Uterus (tissue), 4 donors: ENCODE measurements at places on chromosomes 6 and 20.

DNA sequence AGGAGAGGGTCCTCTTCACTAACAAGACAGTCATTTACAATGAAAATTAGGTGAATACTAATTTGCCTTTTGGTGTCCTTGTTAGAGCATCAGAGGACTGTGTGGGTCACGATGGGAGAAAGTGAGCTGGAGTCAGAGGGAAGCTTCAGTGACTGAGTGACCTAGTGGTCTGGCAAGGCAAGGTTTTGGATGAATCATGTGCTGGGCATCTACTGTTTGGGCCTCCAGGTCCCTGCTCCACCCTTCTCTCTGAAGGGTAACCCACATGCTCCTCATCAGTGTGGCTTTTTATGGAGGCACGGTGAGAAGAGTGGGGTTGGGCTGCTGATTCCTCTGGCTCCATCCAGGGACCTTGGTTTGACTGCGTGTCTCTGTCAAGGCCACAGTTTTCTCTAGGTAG, 60.5 kb upstream of the EXOC2 start:
- DNase-seq, result no peak

DNA sequence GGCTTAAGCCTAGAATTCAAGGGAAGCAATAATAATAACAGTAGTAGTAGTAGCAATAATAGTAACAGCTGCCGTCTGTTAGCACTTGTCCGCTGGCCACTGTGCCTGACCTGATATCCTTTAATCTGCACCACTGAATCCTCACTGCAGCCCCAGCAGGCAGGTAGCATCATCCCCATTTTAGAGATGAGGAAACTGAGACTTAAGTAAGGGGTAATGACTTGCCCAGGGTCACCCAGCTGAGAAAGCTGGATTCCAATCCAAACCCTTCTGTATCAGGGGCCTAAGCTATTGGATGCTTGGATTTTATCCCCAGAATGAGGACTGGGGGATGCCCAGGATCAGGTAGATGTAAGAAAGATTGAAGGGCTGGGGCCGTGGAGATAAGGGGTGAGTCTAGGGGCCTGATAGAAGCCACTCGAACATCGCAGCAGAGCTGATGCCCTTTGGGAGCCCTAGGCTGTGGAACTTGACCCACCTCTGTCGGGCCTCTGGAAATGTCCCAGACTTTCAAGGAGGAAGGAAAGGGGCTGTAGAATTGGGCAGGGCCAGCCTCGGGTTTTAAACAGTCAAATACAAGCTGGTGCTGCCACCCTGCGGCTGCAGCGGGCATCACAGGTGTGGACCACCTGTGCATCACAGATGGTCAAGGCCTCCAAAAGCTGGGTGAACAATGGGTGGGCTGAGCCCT, 102.1 kb upstream of the MYL9 start:
- DNase-seq, result peak; percentile 48

DNA sequence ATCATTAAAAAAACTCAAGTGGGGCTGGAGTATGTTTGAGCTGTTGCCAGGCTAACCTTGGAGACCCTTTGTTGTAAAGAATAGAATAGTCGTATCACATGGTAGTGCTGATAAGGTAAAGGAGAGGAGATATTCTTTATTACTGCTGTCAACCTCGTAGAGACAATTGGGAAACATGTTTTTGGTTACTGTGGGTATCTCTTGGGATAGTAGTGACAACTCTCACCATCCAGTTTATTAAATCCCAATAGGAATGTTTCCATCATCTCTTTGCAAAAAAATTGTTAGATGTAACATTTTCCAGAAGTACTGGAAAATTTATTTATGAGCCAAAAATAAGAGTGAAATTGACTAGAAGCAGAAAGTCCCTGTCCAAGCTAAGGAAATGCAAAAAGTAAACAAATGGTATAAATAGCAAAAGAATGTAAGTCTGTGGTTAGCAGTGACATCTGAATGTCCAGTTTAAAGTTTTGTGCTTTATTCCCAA, 829.3 kb upstream of the CITED2 start:
- DNase-seq, result no peak

- peak; percentile 46 for DNase-seq
Observed at GRCh38 chr6:35569011-35569461, 56.3 kb upstream of the TULP1 start.

DNA sequence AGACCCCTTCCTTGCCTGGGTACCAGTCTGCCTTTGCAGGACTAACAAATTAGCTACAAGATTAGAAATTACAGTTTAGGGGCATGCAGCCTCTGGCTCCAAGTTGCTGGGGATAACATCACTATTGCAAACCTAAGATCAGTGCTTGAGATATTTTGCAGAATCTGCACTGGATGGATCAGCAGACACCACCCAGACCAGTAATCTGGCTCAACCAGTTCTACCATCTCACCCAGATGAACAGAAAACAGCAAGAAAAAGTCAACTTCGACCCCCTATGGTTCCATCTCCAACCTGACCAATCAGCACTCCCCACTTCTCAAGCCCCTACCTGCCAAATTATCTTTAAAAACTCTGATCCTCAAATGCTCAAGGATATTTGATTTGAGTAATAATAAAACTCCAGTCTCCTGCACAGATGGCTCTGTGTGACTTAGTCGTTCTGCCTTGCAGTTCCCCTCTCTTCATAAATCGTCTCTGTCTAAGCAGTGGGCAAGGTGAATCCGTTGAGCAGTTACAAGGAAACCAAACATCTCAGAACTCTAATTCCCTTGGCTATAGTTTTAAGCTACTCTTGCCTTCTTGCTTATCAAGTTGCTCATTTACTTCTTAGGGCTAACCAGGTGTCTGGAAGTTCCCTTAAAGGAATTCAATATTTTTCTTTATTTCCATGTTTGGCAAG, 16.1 kb upstream of the LMBRD1 start:
- no peak for DNase-seq

GRCh38 chr20:23065266-23066201, 16.1 kb upstream of the THBD start:
- DNase-seq, result no peak

GRCh38 chr6:162856885-162857284, 129.1 kb downstream of the PACRG start:
- DNase-seq, result no peak

- no peak for DNase-seq
Observed at GRCh38 chr20:15895126-15895525, 678.1 kb downstream of the KIF16B start.

DNA sequence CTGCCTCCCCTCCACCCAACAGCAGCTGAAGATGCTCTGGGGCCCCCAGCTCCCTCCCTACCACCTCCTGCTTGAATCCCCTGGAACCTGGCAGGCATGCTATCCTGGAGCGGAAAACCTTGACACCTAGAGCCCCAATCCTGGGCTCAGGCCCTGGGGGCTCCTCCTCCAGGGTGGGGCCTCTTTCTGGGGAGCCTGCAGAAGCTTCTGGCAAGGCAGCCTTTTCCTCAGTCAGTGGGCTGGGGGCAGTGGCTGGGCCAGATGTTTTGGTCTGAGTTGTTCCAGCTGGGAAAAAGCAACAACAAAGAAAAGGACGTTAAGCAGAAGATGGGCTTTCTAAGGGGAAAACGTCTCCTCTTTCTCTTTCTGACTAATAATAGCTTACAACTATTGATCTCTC, 21.1 kb downstream of the KIAA1755 start:
- DNase-seq, result no peak

GRCh38 chr20:43293068-43293786, 103.5 kb upstream of the PTPRT start:
- DNase-seq, result no peak

GRCh38 chr20:11323816-11324215, 593.9 kb upstream of the BTBD3 start:
- DNase-seq, result no peak

DNA sequence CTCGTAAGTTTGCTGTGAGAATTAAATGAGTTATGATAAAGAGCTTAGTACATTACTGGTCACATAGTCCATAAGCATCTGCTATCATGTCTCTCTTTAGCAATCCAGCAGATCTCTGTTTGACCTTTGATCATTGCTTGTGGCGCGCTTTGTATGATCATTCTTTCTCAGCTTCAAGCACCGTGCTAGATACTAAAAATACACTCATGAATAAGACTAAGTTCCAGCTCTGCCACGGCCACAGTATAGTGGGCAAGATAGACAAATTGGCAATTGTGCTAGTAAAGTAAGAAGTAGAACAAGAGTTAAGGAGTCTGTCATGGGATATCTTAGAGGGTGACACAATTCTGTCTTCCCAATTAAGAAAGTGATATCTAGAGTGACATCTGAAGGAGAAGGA, 75.2 kb upstream of the ADGRF1 start:
- DNase-seq, result no peak

DNA sequence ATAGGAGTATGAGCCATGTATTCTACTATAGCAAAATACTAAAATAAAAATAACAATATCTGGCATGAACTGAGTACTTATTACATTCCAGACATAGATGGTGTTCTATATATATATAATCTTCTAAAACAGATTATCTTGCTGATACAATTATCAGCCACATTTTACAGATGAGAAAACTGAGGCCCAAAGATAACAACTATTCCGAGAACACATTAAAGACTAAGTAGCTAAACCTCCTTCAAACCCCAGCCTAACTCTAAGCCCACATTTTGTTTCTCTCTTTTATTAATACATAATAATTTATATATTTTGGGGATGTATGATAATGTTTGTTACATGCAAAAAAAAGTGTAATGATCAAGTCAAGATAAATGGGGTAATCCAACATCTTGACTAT, 98.7 kb upstream of the RUNX2 start:
- DNase-seq, result no peak

GRCh38 chr6:2230659-2231277, 14.6 kb downstream of the GMDS start:
- DNase-seq, result no peak

DNA sequence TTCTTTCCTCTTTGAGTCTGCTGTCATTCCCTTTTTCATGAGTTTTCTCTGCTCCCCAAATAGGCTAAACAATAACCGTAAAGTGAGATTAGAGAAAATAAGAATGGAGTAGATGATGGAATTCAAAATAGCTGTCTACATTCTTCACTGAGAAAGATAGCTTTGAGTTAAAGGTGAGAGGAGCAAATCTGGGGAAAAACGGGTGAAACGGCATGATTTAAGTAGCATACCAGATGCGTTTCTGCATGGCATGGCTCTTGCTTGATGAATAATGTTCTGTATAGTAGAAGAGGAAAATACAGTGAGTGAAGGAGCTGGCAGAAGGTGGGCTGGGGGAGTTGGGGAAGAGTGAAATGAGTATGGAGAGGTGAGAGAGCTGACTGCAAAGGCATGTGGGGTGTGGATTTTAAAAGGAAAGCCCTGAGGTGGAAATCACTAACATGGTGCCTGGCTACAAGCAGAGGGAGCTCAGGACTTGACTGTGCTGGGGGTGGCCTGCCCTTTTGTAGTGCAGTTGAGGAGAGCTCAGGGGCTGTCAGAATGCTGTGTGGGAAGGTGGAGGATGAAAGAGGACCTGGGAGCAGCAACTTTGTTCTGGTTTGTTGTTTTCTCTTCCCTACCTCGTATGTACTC, 8.8 kb downstream of the BICRAL start:
- DNase-seq, result no peak

- no peak for DNase-seq
Observed at GRCh38 chr6:151811081-151811480, 3.6 kb downstream of the ESR1 start.

DNA sequence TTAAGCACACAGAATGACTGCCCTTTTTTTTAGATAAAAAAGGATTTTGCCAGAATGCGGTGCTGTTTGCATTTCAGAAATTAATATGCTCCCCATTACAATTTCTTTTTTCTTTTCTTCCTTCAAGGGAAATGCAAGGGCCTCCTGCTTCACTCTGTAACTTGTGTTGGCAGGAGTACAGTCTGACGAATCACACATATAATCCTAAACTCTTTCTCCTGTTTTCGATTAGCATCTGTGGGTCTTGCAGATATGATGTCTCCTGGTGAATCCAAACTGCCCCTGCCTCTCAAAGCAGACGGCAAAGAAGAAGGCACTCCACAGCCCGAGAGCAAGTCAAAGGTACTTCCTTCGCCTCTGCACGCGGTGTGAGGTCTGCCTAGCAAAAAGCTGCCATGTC, 149.5 kb downstream of the TMEM242 start:
- DNase-seq, result no peak

DNA sequence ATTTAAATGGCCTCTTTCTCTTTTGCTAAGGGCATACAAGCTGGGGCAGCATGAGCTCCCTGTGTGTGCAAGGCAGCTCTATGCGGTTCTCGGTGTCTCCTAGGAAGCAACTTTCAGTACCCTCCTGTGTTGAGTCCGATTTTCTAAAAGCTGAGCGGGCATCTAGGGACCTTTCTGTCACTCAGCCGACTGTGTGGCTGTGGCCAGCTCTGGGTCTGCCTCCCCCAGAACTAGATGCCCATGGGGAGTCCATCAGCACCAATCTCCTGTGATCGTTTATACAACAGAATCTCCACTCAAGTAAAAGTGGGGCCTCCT, 7.5 kb downstream of the NELFCD start:
- DNase-seq, result no peak

DNA sequence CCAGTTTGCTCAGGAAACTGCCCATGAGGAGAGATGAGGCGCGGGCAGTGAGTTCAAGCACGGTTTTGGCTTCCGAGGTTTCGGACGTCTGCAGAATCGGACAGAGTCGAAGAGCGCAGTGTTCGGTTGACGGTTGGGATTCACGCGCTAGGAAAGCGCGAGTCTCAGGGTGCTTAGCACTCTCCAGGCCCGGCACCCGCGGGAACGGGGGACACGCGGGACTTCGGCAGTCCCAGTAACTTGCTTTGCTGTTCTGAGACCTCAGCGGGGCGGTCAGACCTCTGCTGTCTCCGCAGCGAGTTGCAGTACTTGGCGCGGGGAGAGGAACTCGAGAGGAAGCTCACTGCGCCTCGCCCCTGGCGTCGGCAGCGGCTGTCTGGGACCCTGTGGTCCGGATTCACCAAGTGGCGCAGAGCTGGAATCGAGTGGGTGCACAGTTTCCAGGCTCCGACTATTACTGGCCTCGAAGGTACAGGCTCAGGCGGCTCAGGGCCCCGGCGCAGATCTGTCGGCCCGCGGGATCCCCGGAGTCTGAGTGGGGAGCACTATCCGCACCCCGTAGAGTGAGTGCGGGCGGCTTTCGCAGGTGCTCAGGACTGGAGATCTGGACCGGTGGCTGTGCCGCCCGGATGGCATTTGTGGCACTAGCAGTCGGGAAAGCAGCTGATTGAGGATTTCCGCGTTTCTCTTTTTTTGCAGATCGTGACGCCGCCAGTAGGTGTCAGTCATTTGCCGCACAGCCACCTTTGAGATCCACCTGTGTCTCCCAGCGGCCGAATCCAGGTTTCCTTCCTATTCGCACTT, at the start of gene POM121L2:
POM121L2 (minus strand) TSS at position 128 of the 804 bp plus-strand sequence; CDS start at position 25, 103 bp downstream.
- no peak for DNase-seq

GRCh38 chr6:15089569-15090144, 156.2 kb upstream of the JARID2 start:
- DNase-seq, result peak; percentile 28

DNA sequence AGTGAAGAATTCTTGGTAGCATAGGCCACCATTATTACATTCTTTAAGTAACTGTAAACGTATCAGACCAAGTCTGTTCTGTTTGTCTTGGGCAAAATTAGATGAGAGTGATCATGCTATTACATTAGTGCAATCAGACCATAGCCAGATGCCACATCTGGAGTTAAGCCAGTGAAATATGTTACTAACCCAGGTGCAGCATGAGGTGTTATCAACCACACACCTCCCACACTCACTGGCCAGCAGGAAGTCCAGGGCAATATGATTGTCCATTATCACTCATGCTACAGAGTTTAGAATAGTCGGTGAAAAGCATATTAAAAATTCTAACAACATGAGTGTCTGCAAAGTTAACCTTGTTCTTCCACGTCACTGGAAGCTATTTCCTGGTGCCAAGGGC, 174.7 kb upstream of the PROKR2 start:
- no peak for DNase-seq

- DNase-seq, result no peak
Observed at GRCh38 chr6:113805173-113805790, 51.9 kb upstream of the MARCKS start.
